ENCODE measurements at places on chromosomes 3 and 15. TPM values are rescaled to one million over a fixed set of nuclear protein-coding genes. Genes with fewer than 3 reads are reported as not detected.

GRCh38 chr15:101070502-101071273 lies 151.5 kb downstream of the LRRK1 start:
- DNase-seq, result no peak

DNA sequence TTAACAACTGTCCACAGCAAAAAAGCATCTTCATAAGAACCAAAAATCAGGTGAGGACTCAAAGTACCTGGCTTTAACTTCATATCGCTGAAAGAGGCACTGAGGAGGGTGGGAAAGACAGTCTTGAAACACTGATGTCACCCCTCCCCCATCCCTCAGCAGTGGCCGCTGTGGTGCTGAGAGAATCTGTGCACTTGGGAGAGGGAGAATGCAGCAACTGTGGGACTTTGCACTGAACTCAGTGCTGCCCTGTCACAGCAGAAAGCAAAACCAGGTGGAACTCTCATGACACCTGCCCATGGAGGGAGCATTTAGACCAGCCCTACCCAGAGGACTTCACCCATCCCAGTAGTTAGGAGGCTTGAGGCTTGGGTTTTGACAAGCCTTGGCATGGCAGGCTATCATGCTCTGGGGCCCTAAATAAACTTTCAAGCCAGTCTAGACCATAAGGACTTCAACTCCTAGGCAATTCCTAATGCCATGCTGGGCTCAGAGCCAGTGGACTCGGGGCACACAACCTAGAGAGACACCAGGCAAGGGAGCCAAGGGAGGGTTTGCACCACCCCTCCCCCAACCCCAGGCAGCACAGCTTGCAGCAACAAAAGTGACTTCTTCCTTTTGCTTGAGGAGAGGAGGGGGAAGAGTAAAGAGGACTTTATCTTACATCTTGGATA lies 6.1 kb upstream of the ZSCAN2 start:
- no peak for DNase-seq

- no peak for DNase-seq
These were observed 82.2 kb downstream of the GREM1 start for GRCh38 chr15:32799936-32800535.

GRCh38 chr3:187744169-187745151 lies 808 bp downstream of the BCL6 start:
- DNase-seq, result peak; percentile 72

GRCh38 chr3:163560459-163560858 lies 1517.8 kb downstream of the SI start:
- DNase-seq, result no peak

DNA sequence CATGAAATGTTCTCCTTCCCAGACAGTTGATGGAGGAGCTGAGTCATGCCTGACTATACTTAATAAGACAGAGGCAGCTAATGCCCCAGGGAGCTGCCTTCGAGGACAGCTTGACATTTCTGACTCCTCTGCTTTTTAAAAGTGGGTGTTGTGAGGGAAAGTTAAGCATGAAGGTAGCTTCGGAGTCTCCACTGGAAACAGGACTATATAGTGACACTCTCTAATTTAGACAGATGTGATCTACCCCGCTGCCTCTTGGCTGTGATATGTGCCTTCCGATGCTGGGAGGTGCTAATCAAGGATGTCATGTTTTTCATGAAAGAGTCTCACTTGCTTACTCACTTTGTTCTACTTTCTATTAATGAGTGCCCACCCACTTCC lies 72.7 kb downstream of the IL1RAP start:
- DNase-seq, result no peak

- DNase-seq, result no peak
These were observed 175.8 kb downstream of the TLE3 start for GRCh38 chr15:69921626-69922619.

PDZRN3 gene
- total RNA-seq, result 14.2 TPM

PLXND1 gene
- 38.8 TPM for total RNA-seq

IQCF5 gene
- total RNA-seq, result not detected

NOX5 gene
- total RNA-seq, result 0.12 TPM

HESX1 gene
- total RNA-seq, result 0.43 TPM

GAP43 gene
- 0.61 TPM for total RNA-seq

CNTN4 gene
- total RNA-seq, result 16.8 TPM

Data from left colon (tissue), 2 donors.